ENCODE measurements at places on chromosomes 1 and 21. TPM values are rescaled to one million over a fixed set of nuclear protein-coding genes. Genes with fewer than 3 reads are reported as not detected.
A peak's percentile ranks its signal among the peaks of the same experiment; 100 is the strongest.

DNA sequence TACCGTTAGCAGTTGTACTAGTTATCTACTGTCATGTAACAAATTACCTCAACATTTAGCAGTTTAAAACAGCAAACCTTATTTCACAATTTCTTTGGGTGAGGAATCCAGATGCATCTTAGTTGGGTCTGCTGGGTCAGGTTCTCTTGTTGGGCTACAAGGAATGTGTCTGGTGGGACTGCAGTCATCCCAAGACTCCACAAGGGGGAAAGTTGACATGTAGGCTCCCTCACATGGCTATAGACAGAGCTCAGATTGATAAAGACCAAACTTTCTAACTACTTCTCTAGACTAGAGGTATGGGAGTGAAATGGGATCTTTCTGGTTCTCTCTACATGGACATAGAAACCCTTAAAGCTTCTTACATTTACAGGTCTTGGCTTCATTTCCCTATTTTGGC is 160.9 kb downstream of the UCK2 start:
- DNase-seq: no peak

GRCh38 chr1:71881611-71882010 is 400.7 kb downstream of the NEGR1 start:
- DNase-seq: no peak

DNA sequence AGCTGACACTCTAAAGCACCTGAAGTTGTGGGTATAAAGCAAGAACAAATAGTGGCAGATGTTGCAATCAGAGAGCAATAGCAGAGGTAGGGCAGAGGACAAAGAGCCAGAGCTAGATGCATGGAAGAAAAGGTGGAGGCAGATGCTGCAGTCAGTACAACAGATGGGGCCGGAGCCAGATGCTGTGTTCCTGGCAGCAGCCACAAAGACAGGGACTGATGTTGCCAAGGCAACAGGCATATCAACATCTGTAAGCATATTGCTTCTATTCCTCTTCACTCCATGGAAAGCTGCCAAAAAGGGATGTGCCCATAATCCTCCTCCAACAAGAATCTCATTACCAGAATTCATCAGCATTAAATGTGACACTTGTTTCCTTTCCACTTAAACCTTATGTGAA is 108.0 kb downstream of the TNNI3K start:
- peak; percentile 30 for DNase-seq

DNA sequence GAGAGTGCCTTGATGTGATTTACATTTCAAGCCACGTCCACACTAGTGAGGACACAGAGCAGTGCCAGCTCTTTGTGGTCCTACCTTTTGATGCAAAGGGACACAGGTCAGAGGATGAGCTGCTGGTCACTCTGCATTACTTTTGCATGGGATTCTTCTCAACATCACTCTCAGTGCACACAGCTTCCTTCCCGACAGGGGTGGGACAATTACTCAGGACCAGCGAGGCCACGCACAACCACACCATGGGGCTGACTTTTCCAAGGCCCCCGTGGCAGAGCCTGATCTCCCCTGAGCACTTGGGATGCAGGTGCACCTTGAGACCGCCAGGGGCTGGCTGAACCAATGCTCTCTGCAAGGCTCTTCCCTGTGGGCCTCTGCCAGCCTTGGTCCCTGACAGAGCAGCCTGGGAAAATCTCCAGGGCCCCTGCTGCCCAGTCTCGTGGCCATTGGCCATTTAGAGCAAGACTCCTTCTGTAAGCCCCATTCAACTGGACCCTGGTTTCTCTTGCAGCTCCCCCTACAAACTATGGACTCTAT is 13.2 kb upstream of the PRAMEF12 start:
- DNase-seq: no peak

- DNase-seq: no peak
Measured at GRCh38 chr1:61293197-61293596, 210.8 kb downstream of the NFIA start.

AGBL4 gene
- 1.2 TPM for polyA plus RNA-seq

PADI4 gene
- polyA plus RNA-seq: 0.14 TPM

SPATA21 gene
- polyA plus RNA-seq: 0.17 TPM

MROH9 gene
- not detected for polyA plus RNA-seq

YOD1 gene
- polyA plus RNA-seq: 17.5 TPM

SLC30A1 gene
- polyA plus RNA-seq: 38.0 TPM

All from right renal pelvis (tissue), 4 donors.